ENCODE measurements at places on chromosomes 2 and 18.

DNA sequence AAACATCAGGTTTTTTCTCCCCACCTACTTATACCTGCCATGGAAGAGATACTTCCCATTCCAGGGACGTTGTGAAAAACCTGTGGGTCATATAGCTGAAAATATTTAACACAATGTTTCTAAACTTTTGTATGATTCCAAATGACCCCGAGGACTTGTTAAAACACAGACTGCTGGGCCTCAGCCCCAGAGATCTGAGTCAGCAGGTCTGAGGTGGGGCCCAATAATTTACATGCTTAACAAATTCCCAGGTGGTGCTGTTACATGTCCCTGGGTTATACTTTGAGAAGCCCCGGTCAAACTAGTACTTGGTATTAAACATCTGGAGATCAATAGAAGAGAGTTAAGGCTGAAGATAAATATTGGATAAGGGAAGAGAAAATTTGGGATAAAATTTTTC lies 71.4 kb upstream of the FRZB start:
- no peak for DNase-seq

DNA sequence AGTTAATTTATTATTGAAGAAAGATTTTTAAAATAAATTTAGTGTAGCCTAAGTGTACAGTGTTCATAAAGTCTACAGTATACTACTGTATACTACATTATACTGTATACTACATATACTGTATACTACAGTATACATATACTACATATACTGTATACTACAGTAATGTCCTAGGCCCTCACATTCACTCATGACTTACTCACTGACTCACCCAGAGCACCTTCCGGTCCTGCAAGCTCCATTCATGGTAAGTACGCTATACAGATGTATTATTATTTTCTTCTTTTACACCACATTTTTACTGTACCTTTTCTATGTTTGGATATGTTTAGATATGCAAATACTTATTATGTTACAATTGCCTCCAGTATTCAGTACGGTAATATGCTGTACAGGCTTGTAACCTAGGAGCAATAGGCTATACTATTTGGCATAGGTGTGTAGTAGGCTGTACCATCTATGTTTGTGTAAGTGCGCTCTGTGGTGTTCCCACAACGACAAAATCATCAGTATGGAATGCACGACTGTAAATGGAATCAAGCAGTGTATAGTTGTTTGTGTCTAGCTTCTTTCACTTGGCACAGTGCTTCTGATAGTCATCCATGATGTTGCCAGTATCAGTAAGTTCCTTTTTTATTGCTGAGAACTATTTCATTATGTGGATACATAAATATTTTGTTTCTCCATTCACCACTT lies 245.7 kb downstream of the MTX2 start:
- no peak for DNase-seq

- no peak for DNase-seq
Observed at GRCh38 chr2:240639566-240639965, 14.3 kb downstream of the GPR35 start.

DNA sequence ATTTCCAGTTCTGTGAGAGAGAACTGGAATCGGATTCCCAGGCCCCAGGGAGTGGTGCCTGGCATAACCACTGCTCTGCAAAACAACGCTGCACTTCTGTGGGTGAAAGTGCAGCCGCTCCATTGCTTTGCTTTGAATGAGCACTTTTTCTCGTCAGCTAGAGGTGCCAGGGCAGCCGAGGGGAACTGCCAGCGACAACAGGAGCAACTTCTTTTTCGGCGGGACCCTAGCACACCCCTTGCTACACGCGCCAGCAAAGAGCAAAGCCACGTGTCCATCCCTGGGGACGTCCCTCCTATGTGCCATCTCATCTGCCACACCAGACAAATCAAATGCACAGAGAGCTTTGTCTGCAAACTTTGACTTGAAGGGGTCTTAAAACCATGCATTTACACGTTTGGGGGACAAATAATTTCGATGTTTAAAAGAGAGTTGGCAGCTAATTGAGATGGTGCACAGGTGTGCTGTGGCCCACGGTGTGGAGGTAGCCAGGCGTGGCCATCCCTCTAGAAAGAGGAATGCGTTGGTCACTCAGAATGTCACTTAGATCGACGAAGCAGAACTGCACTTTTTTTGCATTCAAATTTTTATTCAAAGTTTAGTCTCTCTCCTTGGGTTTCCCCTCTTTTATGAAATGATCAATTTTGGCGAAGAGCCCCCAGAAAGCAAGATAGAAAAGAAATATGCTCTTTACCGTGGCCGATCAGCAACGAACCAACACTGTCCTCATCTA lies 151.8 kb downstream of the MBP start:
- no peak for DNase-seq

- DNase-seq: peak; percentile 22
Observed at GRCh38 chr2:73987109-73987947, 2.6 kb downstream of the TET3 start.

DNA sequence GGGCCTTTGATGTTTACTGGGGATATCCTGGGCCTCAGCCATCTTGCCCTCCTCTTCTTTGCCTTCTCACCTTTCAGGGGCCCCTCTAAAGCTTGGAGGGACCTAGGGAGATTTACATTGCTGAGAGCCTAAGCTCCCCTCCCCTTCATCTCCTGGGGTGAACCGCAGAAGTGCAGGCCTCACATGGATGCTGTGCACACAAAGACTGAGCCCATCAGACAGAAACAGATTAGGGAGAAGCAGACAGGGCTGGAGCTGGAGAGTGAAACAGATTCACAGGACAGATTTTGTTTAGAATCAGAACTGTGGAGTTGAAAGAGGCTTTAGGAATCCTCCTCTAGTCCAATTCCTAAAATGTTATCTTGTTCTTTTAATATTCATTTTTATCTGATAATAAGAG lies 3.4 kb upstream of the CDK5R2 start:
- no peak for DNase-seq

DNA sequence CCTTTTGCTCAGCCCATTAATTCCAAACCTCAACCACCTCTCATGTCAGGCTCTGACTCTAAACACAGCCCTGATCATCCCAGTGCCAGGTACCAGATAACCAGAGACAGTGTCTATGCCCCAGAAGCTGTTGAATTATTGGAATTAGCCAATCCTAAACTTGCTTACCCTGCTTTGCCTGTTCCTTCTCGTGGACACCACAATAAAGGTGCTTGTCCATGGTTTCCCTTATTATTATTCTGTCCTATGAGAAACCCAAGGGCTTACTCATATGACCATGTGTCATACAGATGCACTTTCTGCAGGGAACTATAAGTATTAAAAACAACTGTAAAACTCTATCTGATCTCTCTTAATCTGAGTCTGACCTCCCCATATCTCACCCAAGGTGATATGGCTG lies 2193.8 kb upstream of the PIK3C3 start:
- no peak for DNase-seq

DNA sequence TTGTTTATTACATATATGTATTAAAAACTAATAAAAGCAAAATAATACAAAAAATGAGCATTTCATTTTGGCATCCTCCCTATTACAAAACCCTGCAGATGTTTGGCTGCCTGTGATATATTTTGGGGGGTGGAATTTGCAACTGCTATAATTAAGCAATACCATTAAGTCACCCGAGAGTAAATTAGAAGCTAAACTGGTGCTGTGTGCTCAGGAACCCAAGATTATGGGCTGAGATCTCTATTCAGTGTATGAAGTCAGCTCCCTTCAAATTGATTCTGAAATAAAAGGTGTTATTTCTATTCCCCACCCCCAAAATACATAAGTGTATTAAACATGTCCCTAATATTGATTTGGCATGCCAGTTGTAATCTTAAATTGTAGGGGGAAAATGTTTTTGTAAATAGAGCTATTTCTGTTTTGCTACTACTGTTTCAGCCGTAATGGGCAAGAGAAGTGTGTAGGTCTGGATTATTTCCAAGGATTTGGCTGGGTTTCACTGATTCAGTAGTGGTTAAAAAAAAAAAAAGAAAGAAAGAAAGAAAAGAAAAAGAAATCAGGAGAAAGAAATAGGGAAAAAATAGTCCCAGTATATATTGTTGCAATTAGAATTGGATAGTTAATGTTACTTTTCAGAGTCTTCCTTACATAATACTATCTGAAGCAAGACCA lies 110.9 kb downstream of the SS18 start:
- no peak for DNase-seq

DNA sequence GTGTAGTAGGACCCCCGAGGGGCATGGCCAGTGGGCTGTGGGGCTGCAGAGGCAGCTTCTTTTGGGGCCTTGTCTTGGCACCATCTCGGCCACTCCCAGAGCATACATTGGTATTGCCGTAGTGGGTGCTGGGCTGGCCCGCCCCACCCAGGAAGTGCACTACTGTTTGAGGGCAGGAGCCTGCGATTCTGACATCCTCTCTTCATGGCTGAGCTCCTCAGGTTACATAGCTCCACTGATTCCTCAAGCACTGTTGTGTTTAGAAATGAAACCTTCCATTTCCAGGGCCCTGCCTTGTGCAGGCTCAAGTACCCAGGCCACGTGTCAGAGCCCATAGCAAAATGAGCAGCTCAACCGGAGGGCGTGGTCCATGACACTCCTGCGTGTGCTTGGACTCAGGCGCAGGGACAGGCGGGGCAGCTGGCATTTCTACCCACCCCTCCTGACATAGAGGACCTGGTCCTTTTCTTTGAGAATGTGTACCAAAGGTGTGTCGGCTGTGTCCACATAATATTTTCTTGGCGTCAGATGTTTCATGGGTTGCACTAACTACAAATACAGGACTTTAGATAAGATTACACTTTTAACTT lies 67.9 kb downstream of the DGKD start:
- DNase-seq: peak; percentile 87

GRCh38 chr2:142314164-142314563 lies 183.3 kb upstream of the LRP1B start:
- no peak for DNase-seq

DNA sequence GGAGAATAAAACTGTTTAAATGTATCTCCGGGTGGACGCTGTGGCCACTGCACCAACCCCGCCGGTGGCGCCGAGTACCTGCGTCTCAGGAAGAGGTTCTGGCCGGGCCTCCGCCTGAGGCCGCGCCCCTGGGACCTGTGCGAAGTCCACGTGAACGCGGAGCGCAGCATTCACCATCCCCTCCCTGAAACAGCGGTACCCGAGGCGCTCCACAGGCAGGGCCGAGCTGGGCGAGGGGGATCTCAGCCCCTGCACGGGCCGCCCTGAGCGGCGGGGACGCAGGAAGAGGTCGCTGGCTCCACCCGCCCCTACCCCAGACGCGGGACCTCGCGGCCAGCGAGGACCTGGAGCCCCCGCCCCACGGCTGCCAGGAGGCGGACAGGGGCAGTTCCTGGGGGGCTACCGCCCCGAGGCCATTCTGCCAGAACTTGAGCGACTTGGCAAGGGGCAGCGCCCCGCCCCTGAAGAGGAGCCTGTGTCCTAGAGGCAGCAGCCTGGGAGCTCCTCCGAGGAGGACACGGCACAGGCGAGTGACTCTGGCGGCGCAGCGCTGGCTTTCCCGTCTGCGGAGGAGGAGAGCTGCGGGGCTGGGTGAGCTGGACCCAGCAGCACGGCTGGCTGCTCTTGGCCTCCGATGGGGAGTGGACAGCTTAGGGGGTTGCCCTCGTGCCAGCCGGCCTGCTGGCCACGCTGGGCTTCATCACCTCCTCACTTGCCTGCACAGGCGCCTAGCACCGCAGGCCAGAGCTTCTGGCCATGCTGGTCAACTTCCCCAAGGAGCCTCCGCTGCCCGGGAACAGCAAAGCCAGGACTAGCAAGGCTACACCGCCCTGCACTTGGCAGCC lies 9.7 kb upstream of the TEKT4 start:
- DNase-seq: peak; percentile 29

DNA sequence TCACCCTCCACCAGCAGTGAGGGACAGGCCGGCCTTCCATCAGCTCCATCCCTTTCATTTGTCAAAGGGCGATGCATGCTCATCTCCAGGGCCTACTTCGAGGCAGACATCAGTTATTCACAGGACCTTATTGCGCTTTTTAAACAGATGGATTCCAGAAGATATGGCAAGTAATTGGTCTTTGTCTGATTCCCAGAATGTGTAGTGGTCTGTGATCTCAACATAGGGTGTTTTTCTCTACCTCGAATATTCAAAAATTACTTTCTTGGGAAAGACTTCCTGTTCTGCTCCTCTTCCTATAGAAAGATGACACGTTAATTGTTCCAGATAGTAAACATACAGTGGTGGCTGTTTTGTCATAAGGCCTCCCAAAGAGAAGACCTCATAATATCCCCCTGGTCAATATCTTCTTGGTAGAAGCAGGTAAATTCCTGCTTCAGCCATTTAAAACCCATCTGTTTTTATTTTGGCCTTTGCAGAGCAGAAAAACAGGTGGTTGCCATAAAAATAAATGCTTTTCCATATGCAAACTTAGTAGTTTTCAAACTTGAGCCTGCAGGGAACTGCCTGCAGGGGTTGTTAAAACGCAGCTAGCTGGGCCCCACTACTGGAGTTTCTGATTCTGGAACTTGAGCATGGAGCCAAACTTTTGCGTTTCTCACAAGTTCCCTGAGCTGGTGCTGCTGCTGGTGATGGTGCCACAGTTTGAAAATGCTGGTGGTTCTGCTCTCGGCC lies 8.2 kb downstream of the SMARCAL1 start:
- no peak for DNase-seq

DNA sequence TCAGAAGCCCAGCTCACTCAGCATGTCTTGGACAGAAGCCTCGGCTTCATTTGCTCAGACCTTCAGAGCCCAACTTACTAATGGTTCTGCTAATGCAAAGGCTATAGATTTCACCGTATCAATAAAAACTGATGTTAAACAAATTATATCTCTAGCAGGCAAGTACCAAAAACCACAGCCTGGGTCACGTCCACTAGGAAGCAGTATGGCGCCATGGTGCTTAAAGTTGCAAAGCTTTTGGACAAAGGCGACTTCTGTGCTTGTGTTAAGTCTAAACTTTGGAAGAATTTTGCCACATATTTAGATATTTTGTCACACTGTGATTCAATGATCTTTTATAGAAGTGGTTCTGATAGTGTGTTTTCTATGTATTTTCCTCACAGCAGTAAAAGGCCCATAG lies 276.8 kb upstream of the PARD3B start:
- no peak for DNase-seq

GRCh38 chr18:8882632-8883408 lies 177.5 kb downstream of the MTCL1 start:
- no peak for DNase-seq

DNA sequence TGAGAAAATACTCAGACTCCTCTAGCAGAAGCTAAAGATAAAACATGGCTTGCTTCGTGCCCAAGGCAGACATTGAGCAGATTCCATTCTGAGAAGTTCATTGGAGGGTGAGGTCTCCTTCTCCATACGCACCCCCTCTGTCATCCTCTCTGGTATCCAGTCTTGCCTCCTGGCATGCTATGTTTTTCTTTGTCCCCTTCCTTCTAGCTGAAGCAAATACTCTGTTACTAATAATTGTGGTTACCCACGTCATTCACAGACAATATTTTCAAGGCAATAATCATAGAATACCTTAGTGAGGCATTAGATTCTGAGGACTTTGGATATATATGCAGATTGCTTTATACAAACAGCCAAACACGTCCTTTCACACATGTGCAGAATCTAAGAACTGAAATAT lies 66.2 kb upstream of the KLF7 start:
- no peak for DNase-seq

GRCh38 chr2:150298571-150299305 lies 188.7 kb downstream of the RND3 start:
- no peak for DNase-seq
